Activated CD8-positive, alpha-beta memory T cell treated with anti-CD3 and anti-CD28 coated beads for 1 hour (primary cell): ENCODE measurements at places on chromosomes 3 and 15.

- DNase-seq: no peak
These were observed 328.5 kb upstream of the GOLIM4 start for GRCh38 chr3:168424059-168424734.

- no peak for DNase-seq
These were observed 22.1 kb upstream of the MGLL start for GRCh38 chr3:127844326-127844942.

- no peak for DNase-seq
These were observed 75.2 kb downstream of the LIPC start for GRCh38 chr15:58506783-58507668.

DNA sequence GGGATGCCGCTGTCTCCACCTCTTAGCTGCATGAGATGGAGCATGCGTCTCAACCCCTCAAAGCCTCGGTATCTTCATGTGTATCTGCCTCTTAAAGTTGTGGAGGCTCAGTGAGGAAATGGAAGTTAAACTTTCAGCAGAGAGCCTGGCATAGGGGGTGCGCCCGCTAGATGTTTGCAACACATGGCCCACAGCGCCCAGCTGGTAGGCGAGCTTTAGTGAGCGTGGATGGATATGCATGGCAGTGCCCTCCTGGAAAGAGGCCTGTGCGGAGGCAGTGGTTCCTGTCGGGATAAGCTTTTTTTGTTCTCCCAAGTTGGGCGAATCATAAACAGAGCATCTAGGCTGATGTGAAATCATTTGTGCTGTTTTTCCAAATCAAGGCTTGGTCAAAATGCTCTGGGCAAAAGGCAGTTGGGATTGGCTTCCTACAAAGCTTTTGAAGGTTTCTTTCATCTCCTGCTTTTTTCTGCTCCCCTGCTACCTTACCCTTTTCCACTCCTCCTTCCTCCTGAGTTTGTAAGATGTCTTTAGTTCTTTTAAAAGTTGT, 272.4 kb upstream of the TPM1 start:
- DNase-seq: no peak

GRCh38 chr3:10758304-10759037, 57.6 kb upstream of the SLC6A11 start:
- no peak for DNase-seq

DNA sequence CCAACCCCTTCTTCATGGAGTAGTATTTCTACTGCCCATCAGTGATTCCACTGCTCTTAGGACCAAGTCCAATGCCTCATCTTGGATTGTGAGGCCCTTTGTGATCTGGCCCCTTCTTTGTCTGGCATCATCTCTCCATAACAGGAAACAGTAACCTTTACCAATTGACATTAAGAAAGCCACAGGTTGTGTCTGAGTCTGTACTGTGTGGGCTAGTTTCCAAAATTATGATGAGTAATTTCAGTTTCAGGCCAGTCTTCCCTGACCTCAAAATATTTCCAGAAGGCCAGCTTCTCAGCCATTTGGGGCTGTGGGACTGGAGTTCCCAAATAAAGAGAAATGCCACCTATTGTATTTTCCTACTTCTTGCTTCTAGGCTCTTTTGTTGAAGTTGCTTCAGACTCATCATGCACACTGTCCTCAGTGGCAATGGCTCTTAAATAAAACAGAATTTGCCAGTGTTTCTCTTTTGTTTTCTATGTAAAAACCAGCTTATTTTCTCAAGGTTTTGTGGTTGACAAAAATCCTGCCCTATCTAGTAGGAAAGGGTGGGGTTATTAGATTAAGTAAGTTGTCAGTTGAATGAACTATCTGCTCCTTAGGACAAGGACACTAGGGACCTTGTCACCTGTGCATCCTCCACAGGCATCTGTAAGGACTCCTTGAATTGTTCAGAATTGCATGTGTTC, 47.0 kb upstream of the ACKR4 start:
- DNase-seq: no peak

- DNase-seq: no peak
These were observed 20.4 kb upstream of the NFKBIZ start for GRCh38 chr3:101828691-101829436.
